Fibroblast of the aortic adventitia (primary cell): ENCODE measurements at places on chromosomes 16 and 17. TPM values are rescaled to one million over a fixed set of nuclear protein-coding genes. Genes with fewer than 3 reads are reported as not detected.

LHX1 gene
- total RNA-seq: 0.49 TPM in 1 of 2 replicates, not detected in the other

THUMPD1 gene
- 17.3 and 58.2 TPM in 2 replicates for total RNA-seq

IRX5 gene
- 0.27 and 2.5 TPM in 2 replicates for total RNA-seq

SPAG5 gene
- 7.4 and 31.8 TPM in 2 replicates for total RNA-seq

PLA2G10 gene
- total RNA-seq: not detected in 2 replicates

NCBP3 gene
- 17.1 and 22.9 TPM in 2 replicates for total RNA-seq
